ENCODE measurements at places on chromosomes 13 and 19. TPM values are rescaled to one million over a fixed set of nuclear protein-coding genes. Genes with fewer than 3 reads are reported as not detected.

FPR1 gene
- total RNA-seq = not detected

FCAR gene
- not detected for total RNA-seq

GTPBP3 gene
- 46.1 TPM for total RNA-seq

CALR3 gene
- total RNA-seq = not detected

VSIG10L gene
- total RNA-seq = 6.4 TPM

CGB5 gene
- not detected for total RNA-seq

GJB2 gene
- 2.7 TPM for total RNA-seq

TMEM255B gene
- 2.9 TPM for total RNA-seq

GRIK5 gene
- 3.5 TPM for total RNA-seq

ZNF180 gene
- 8.2 TPM for total RNA-seq

ZNF580 gene
- total RNA-seq = 33.9 TPM

C19orf85 gene
- total RNA-seq = not detected

ZNF229 gene
- total RNA-seq = 0.09 TPM

LILRB3 gene
- total RNA-seq = not detected

ZNF492 gene
- total RNA-seq = 1.4 TPM

MPHOSPH8 gene
- total RNA-seq = 24.6 TPM

DNAAF3 gene
- total RNA-seq = 0.55 TPM

APOC4 gene
- not detected for total RNA-seq

ZNF667 gene
- 1.3 TPM for total RNA-seq
